ENCODE measurements at places on chromosomes 3 and 15.

DNA sequence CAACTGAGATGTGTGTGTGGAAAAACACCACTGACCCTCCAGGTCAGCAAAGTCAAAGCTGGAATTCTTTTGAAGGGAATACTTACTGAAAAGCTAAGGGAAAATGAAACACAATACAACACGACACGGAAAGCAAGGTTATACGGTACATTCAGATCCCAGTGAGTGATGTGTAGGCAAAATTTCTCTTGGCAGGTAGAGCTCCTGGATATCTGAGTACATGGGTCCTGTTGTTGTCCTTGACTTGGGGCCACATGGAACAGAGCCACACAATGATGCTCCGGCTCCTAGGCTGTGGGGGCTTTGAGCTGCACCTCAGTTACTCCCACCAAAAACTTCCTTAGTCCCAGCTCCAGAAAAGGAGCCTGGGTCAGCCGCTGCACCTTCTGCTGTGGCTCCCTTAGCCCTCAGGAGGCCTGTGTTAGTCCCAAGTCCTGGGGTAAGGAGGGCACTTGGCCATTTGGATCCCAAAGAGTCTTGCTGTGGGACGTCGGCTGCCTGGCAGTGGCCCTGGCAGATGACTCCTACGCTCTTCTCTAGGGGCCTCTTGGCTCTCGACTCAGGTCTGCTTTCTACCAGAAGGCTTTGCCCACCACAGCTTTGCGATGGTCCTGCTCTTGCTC, 95.6 kb downstream of the ADCY5 start:
- DNase-seq: no peak

DNA sequence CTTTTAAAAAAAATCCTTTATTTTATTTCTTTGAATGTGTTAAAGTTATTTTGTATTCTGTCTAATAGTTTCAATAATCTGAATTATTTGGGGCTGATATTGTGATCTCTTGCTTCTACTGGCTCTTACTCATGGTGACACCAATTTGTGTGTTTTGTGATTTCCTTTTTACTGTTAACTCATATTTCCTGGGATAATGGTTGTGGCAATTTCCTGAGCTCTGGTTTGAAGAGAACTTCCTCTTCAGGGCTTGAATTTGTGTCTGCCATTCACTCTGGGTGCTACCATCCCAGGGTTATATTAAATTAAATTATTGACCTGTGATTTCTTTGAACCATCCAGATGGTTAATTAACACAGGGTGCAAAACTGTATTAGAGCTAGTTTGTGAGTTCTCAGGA, 60.4 kb upstream of the RNF7 start:
- no peak for DNase-seq

DNA sequence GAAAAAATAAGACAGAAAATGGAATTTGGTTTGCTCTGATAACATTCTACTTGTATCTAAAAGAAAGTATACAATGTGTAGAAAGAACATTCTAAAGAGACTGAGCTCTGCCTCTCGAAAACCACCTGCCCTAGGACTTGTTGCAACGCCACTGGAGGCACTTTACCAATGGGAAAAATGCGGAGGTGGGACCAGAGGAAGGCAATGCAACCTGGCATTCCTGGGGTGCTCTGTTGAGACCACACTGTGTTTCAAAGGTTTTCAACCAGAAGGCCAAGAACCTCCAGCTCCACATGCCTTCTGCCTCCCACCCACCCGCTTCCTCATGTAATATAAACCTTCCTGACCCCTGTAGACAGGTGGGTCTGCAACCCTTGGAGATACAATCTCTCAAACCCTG, 4.5 kb downstream of the PROK2 start:
- DNase-seq: no peak

- no peak for DNase-seq
Observed at GRCh38 chr15:29039466-29040369, 153.9 kb downstream of the APBA2 start.

- no peak for DNase-seq
Observed at GRCh38 chr15:50888054-50888453, 20.4 kb upstream of the AP4E1 start.

GRCh38 chr3:373193-373779, 176.7 kb downstream of the CHL1 start:
- no peak for DNase-seq

- DNase-seq: no peak
Observed at GRCh38 chr15:90774731-90775514, 57.8 kb downstream of the BLM start.

DNA sequence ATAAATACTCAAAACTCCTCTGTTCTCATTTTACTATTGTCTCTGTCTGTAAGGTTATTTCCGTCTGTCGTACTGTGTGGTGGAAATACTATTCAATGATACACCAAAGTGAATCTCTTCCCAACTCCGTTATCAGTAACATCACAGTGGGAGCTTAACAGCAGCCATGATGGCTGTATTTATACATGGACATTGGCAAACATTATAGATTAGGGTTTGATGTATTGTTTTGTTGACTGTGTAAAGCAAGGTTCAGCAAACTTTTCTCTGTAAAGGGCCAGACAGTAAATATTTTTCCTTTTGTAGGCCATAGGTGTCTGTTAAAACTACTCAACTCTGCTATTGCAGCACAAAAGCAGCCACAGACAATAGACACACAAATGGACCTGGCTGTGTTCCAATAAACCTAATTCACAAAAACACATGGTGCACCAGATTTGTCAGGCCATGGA, 23.2 kb downstream of the LIPC start:
- no peak for DNase-seq

GRCh38 chr3:111081008-111081545, 9.5 kb downstream of the NECTIN3 start:
- no peak for DNase-seq

DNA sequence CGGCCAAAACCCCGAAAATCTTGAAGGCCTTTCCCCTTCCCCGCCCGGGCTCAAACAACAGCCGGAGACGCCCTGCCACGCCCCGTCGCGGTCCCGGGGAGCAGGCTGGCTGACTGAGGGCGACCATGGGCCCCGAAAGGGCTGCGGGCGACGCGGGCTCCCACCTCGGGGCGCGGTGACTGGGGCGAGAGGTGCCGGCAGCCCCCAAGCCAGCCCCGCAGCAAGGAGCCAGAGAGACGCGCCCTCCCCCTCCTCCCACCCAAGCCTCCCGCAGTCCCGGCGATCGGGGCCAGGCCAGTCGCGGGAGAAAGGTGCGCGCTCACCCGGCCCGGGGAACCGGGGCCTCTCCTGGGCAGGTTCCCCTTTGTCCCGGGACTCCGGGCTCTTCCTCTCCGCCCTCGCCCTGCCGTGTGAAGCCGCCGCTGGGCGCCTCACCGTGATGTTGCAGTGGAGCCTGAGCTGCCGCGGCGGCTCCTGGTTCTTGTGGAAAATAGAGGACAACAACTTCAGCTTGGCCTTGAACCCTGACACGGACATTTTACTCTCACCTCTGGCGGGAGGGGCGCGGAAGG, 30.6 kb upstream of the ZSCAN2 start:
- DNase-seq: peak; percentile 47

GRCh38 chr15:57732526-57733331, 26.2 kb downstream of the POLR2M start:
- DNase-seq: peak; percentile 17

GRCh38 chr3:35601959-35602358, 37.4 kb upstream of the ARPP21 start:
- no peak for DNase-seq

DNA sequence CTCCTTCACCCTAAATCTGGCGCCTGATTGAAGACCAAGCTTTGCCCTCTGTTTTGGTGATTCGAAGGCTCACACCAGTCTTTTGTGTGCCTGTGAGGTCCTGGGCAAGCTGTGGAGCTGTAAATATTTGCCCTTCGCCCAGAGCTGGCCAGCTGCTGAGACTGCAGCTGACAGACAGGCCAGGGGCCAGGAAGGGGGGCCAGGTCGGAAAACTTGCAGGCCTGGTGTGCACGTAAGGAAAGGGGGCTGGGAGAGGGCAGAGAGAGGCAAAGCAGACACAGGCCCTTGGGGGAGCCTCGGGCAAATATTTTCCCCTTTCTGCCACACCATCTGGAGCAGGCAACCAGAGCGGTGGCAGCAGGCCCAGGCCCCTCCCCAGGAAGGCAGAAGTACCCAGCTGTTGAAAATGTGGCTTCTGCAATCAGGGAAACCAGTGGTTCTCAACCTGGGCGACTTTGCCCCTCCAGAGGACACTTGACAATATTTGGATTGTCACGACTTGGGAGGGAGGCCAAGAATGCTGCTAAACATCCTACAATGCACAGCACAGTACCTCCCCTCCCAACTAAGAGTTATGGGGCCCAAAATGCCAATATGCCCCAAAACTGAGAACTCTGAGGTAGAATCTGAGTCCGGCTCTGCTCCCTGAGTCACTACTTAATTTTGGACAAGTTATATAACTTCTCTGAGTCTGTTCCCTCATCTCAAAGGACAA, 2.5 kb downstream of the PDZRN3 start:
- no peak for DNase-seq

- DNase-seq: no peak
Observed at GRCh38 chr3:129820587-129820986, 72.9 kb downstream of the TMCC1 start.

- DNase-seq: no peak
Observed at GRCh38 chr3:48425281-48425812, 4.5 kb downstream of the PLXNB1 start.

DNA sequence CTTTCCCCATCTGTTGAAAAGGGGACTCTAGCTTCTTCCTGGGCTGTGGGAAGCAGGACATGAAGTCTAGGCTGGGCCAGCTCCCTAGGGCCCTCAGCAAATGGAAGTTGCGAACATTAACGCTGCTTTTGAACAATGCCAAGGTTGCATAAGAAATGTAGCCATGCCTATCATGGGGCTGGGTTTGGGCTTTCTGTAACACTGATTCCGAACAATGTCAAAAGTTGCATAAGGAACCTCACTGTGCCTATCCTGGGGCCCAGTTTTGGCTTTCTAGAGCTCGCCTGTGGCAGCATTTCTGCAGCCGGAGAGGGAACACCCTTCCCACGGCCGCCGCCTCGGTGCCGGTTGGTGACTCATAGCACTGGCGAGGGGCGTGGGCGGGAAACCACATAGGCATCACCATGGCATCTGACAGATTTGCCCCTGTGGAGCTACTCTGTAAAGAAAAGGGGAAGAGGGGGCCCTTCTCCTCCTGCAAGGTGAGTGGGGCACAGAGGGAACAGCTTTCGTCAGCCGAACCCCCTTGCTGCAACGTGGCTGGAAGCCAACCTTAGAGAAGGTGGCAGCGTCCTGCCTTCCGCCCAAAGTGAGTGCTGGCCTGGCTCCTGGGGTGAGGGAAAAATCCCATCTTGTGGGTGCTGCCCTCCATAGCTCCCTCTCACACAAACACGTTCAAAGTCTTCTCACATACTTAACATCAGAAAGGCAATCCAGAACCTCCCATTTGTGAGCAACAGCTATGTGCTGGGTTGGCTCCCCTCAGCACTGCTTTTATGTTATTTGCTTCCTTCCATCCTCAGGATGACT, 46.6 kb upstream of the ATP2B2 start:
- peak; percentile 82 for DNase-seq

GRCh38 chr3:85605066-85605465, 646.3 kb downstream of the CADM2 start:
- DNase-seq: no peak

GRCh38 chr3:10926811-10927521, 65.6 kb upstream of the SLC6A1 start:
- DNase-seq: no peak

DNA sequence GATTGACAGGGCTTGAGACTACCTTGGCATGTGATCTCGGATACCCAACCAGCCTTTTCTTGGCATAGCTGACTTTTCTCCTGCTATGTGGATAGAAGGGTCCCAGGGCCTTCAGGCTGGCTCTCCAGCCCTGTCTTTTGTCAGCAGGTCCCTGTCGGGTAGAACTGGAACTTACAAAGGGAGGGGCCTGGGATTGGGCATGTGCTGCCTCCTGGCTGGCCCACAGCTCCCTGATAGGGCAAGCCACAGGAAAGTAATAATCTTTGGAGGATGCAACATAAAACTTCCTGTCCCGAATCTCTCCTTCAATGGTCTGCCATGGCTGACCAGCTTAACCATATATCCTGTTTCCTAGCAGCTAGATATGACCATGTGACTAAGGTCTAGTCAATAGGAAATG, 89.1 kb downstream of the ABHD5 start:
- DNase-seq: no peak

DNA sequence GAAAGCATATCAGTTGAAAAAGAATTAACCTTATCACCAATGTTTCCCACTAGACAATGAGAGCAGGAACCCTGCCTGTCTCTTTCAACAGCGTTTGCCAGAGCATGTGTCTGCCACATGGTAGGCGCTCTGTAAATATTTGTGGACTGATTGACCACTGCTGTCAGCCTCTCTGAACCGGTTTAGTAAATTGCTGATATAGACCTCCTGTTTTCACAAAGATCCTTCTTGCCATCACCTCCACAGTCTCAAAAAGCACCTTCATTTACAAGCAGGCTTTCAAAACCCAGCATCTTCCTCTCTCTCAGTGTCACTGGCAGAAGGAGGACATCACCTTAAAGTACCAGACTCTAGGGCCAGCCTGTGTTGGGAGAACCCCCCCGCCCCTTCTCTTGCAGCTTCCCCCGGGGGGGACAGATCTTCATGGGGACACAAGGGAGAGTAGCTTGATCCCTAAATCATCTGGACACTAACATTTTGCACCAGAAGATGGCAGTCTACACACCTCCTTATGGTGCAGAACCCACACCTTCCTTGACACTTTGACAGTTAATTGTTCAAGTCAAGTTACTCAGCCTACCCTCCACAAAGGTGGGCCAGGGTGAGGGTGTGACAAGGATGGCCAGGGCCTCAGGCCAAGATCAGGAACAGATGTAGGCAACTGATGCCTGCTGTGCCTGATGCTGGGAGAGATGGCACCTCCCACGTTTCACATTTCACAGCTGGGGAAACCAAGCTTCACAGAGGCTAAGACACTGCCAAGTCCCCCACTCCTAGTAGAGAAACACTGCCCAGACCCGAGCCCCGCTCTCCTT, 37.8 kb upstream of the USP3 start:
- DNase-seq: peak; percentile 32

DNA sequence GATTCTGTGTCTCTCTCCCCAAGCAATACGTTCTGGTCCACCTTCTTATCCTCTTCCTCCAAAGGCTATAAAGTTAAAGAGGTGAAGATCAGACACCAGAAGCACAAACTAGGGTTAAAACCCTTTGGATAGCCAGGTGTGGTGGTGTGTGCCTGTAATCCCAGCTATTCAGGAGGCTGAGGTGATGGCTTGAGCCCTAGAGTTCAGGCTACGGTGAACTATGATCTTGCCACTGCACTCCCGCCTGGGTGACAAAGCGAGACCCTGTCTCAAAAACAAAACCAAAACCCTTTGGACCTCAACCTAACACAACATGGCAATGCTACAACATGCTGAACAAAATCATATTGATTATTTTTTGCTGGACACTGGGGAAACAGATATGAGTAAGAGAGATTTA, 43.2 kb downstream of the MSL2 start:
- no peak for DNase-seq

DNA sequence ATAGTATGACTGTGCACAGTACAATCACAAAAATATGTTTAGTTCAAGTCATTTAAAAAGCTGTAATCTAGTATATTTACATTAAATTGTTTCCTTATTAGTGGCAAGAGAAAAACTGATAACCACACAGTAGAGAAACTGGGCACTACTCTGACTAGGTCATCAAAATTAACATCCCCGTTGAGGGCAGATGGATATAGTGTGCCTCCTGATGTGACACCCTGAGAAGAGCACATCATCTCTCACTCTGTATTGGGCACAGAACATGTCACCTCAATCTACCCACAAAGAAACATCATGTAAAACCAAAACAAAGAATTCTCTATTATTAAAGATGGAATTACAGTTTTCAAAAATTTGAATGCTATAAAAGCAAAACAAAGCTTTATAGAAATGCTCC, 221.9 kb upstream of the NANOGP8 start:
- DNase-seq: no peak

Measured in stimulated activated CD4-positive, alpha-beta T cell treated with anti-CD3 and anti-CD28 coated beads, Interleukin-1b, Interleukin-23, amount 100 ng/mL, for 24 hours (primary cell).